ENCODE measurements at places on chromosomes 3 and 15.

DNA sequence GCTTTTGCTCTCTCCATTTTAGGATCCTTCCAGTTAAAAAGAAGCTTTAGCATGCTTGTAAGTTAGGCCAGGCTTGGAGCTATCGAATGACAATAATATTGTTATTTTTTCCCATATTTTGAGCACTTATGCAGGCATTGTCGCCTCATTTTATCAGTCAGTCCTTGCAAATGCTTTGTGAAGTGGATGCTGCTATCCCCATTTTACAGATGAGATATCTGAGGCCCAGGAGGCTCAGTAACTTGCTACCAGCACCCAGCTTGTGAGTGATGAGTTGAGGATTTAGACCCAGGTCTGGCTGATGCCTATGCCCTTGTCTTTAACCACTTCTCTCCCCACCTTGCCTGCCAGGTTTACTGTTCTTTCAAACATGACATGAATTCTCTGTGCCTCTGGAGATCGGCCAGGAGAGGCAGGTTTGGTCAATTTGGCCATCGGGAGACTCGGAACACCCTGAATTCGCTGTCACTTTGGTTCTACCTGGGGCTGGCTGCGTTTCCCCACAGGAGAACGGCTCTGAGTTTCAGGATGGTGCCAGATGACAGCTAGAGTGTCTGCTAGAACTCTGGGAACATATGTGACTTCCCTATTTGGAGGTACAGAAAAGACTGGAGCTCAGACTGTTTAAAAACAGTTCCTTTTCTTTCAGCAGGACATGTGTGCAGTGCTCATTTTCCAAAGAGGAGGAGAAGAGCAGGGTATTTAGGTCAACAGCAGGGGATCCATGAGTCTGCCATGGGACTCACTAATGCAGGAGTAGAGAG lies 25.5 kb upstream of the ZNF710 start:
- DNase-seq, result no peak

DNA sequence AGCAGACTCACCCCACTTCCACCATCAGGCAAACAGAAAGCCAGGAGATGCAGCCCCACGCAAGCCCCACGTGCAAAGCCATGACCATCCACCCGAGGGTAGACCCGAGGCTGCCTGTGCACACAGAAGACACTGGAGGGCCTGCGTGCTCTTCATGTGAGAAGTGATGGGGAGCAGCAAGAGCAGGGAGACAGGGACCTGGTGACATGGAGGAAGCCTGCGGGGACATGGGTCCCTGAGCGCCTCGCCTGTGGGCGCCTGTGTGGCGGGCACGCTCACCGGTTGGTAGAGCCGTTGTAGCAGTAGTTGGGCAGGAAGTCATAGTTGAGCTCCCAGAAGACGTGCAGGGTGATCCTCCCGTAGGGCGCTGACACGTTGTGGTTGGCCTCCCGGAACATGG lies 65.0 kb downstream of the NIPA2 start:
- no peak for DNase-seq

DNA sequence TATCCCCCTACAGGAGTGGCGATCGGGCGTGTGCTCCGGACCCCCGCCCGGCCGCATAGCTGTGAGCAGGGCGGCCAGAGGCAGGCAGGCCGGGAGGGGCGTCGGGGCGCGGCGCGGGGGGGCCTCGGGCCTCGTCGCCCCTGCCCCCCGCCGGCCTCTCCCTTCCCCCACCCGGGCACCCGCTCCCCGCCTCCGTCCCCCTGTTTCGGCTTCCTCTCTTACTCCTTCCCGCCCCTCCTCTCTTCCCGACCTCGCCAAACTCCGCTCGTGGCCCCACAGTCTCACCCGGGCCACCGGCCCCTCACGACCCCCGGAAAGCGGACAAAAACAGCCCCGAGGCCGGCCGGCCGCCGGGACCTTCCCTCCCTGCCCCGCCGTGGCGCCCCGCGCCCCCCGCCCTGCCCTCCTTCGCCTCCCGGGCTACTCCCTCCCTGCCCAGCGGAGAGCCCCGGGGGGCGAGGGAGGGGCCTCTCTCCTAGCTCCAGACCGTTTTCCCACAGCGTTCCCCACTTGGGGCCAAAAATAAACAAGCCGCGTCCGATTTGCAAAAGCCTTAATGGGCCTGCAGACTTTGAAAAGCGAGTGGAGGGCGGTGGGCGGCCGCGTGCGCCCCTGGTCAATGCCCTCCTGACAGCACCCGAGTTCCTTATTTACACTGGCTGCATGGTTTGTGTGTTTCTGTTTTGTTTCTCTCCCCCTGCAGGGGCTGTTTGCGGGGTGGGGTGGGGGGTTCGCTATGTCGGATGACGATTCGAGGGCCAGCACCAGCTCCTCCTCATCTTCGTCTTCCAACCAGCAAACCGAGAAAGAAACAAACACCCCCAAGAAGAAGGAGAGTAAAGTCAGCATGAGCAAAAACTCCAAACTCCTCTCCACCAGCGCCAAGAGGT lies 1.0 kb downstream of the UBE2E1 start:
- no peak for DNase-seq

DNA sequence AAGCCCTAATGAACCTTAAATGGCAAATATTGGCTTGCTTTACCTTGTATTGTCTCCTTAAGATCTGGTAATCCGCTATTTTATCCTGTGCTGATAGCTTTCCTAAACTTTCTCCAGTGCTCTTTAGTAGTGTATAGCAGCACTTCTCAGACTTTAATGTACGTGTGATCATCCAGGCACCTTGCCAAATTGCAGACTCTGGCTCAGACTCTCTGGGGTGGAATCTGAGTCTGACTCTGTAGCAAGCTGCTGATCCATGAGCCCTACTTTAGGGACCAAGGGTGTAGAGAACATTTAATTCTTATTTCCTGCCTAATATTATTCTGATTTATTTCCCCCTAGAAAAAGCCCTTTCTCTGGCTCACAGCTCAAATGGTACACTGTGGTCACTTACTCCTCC lies 518.8 kb upstream of the ZNF385D start:
- DNase-seq, result no peak

- DNase-seq, result no peak
Measured at GRCh38 chr3:32872487-32873382, 54.9 kb downstream of the TRIM71 start.

DNA sequence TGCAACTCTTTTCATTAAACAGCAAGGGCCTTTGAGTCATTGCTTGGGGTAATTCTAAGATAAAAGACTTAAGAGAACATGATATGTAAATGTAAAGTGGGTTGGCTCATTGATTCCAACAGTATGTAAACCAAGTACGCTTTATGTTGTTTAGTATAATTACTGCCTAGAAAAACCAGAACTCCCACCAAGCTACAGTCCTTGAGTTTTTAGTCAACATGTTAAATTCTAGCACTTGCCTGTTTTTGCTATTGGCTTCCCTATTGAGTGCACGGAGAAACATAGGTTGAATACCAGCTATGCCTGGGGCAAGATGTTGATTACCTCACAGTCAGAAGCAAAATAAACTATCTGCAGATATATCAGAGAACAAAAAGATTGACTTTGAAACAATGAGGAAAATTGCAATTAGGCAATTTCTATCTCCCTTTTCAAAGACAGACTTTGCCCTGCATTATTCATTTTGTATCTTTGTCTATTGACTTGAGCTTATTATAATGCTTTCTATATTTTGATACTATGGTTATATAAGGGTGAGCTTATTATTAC lies 179.3 kb downstream of the ZPLD1 start:
- no peak for DNase-seq

DNA sequence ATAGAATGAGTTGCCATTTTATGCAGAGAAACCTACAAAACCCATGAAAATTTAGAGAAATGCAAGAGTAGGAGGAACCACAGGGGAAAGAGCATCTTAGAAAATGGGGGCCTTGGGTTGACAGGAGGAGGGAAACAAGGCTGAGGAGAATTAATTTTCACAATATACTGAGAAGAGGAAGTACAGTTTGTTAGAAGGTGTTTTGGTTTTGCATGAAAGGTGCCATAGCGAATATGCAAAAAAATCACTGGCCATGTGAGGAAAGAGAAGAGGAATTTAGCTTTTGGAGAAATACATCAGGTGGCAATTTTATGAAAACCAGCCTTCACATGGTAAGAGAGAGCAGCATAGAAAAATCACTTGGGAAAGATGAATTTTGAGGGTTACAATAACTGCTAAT lies 413.9 kb upstream of the C2CD4B start:
- DNase-seq, result no peak

- no peak for DNase-seq
Measured at GRCh38 chr15:93330912-93331544, 242.0 kb upstream of the RGMA start.

DNA sequence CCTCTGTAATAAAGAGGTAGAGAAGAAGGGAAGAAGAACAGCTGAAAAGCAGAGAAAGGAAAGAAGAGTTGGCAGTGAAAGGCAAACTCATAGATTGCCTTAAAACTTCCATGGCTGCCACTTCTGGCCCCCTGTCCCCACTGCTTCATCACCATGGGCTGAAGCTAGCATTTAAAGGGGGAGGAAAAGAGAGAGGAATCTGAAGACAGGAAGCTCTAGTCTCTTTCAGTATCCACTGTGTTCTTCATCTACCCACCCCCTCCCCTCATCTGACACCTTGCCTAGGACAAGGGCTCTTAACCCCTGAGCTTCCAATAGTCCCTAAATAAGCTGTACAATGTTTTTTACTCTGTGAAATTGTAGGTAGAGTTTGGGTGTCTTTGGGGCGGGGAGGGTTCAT lies 60.6 kb downstream of the ALCAM start:
- DNase-seq, result no peak

DNA sequence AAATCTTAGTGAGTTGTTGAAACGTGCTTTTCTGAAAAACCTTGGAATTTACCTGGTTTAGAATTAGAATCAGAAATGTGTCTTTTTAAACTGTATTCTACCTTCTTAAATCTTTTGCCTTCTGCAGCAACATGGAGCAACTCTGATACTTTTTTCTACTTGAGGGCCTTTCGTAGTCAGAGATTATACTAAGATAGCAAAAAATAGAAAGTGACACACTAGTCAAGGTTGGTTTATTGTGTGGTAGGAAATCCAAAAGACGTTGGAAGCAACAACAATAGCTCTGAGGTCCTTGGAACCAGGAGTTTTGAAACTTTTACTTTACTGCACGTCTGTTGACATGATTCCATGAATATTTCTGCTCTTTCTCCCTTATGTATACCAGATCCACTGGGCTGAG lies 294.9 kb downstream of the LPP start:
- no peak for DNase-seq

DNA sequence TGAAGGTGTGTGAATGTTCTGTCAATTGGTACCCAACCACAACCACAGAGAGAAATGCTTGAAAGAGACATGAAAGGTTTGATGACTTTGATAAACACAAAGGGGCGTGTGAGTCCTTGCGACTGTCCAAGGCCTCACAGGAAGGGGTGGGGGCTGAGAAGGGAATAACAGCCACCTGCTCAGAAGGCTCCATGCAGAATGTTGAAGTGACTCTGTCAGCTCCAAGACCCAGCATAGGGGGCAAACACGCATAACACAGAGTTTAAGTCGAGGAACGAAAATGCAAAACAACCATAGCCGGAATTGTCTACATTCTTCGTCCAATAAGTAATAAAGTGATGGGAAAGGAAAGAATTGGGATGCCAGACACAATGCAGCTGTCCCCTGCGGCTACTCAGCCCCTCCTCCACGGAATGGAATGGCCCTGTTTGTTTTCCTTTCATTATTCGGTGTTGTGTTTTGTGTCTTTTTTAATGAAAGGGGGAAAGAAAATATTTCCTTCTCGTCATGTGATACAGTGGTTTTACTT lies 19.9 kb downstream of the TMEM212 start:
- no peak for DNase-seq

- DNase-seq, result no peak
Measured at GRCh38 chr3:39121621-39122020, 14.1 kb downstream of the TTC21A start.

DNA sequence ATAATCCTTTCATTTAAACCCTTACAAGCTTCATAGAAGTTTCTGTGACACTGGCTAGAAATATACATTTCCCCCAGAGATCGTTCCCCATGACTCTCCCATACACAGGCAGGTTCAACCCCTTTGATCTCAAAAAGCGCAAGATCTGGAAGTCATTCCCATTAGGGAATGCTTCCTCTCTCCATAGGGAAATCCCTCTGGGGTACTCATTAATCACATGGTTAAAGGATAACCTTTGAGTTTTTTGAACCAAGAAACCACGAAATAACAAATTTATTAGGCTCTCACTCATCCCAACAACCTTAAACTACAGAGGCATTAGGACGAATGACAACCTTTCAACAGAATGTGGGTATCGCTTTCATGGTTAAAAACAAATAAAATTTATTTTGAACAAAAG lies 211.9 kb upstream of the PRICKLE2 start:
- no peak for DNase-seq

- DNase-seq, result no peak
Measured at GRCh38 chr3:76859596-76859995, 180.3 kb upstream of the ROBO2 start.

DNA sequence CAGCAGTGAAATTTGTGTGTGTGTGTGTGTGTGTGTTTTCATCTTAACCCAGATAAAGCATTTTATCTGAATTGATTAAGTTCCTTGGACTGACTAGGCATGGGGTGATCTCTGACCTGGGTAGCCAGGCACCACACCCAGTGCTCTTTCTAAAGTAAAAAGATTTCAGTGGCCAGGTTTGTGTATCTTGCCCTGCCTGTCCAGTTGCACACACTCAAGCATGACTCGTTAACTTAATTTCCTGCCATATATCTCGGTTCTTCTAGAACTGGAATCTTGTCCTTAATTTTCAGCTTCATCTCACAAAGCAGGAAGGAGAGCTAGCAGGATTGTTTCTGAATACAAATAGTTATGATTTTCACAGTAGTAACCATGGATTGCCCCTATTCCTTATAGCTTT lies 17.0 kb downstream of the TM4SF18 start:
- DNase-seq, result no peak

- no peak for DNase-seq
Measured at GRCh38 chr3:126063358-126063965, 20.5 kb downstream of the SLC41A3 start.

GRCh38 chr3:155323063-155323666 lies 29.7 kb upstream of the STRIT1 start:
- DNase-seq, result no peak

DNA sequence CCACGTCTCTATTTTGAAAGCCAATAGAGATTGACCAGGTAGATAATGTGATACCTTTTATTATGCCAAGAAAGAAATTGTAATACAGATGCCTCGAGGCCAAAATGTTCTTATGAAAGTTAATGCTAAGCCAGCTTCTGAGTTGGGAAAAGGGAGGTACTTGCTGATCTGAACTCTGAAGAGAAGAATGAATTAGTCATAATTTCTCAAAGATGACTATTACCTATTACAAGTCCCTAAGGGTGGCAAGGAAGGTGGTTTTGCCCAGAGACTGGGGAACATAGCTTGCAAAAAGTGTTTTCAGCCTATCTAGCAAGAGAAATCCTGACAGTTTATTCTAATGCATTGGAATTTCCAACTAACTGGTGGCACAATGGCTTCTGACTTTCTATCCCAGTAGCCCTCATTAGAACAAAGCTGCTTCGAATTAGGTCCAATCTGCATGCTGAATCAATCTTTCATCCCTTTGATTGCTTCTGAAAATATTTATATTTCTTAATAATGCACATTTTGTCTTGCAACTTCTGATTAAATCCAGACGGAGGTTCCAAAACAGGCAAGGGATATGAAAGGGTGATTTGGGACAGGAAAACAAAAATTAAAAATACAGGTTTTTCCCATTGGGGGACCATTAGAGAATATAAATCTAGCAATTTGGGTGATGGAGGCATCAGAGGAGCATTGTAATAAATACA lies 17.7 kb upstream of the NR2F2 start:
- no peak for DNase-seq
